Uterine smooth muscle cell (primary cell): ENCODE measurements at places on chromosomes 6 and 20. TPM values are rescaled to one million over a fixed set of nuclear protein-coding genes. Genes with fewer than 3 reads are reported as not detected.

Gene PROKR2
- not detected in 2 replicates for total RNA-seq

Gene CALHM5
- 1.00 and 3.0 TPM in 2 replicates for total RNA-seq

Gene DNPH1
- 62.9 and 63.7 TPM in 2 replicates for total RNA-seq

Gene SLA2
- total RNA-seq, result not detected in 2 replicates

Gene DBNDD2
- 3.4 and 9.6 TPM in 2 replicates for total RNA-seq

Gene SLPI
- not detected in 2 replicates for total RNA-seq

Gene SLC26A8
- total RNA-seq, result not detected in 2 replicates

Gene C20orf144
- total RNA-seq, result under 0.01 and 0.11 TPM in 2 replicates

Gene GJE1
- total RNA-seq, result not detected in 2 replicates
